ENCODE measurements at places on chromosomes 16 and 17.

DNA sequence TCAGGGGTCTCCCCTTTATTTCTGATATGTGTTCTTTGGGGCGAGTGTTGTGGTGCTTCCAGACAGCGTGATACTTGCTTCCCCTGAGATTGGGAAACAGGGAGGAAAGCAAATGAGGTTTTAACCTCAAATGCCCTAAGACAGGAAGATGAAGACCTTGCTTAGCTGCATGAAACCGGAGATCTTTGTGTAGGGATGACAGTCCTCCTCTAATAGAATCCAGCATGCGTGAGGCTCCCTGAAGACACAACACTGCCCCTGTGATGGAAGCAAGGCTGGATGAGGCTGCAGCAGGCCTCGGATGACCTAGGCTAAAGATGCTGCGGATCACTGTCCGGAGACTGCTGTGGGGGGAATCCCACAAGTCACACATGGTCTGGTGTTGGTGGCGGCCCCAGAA is 491.0 kb downstream of the CDH13 start:
- no peak for DNase-seq

DNA sequence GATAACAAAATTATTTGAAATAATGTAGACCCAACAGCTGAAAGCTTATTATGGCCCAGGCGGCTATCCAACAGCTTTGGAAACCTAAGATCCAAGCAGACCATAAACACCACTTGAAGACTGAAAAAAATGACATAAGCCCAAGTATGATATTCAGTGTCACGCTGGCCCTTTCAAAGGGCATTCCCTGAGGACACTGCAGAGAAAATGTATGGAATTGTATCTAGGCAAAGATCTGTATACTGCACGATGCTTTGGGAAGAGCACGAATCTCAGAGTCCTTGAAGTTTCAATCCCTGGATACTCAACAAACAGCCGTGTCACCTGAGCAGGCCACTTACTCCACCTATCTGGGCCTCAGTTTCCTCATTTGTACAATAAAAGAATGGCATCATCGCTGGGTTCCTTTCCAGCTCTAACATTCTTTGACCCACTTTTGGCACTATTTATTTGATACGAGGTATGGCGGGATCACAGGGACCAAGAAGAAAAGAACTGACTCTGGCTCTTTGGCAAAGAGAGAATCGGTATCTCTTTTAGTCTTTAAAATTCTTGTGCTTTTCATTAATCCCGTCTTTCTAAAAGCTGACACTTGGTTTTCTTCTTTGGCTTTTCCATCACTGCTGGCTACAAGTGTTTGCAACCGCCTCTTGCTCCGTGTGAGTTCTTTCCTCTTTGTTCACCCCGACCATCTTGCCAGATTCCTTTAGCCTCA is 1.2 kb downstream of the STAT5B start:
- DNase-seq: no peak

GRCh38 chr17:9175700-9176467 is 154.6 kb downstream of the NTN1 start:
- DNase-seq: peak; percentile 92

- DNase-seq: peak; percentile 76
These were observed 313 bp downstream of the UBTF start for GRCh38 chr17:44219108-44219615.

DNA sequence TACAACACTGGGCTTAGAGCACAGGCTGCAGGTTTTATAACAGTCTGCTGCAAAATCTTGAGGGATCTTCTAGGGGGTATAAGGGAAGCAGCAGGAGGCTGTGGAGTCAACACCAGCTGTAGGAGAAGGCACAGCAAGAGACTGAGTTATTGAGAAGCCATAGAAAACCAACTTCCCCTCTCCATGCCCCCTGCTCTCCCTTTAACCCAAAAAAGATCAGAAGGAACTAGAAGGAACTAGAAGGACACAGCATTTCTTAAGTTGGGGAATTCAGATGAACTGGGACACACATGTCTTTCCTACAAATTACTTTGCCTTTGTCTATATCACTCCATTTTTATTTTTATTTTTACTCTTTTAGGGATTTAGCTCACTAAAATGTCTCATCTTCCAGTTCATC is 6.2 kb upstream of the CCL18 start:
- no peak for DNase-seq

Measured in lung microvascular endothelial cell (primary cell).